ENCODE measurements at places on chromosomes 12 and 14.

- DNase-seq: no peak
Observed at GRCh38 chr14:30960216-30960615, 65.2 kb upstream of the AP4S1 start.

DNA sequence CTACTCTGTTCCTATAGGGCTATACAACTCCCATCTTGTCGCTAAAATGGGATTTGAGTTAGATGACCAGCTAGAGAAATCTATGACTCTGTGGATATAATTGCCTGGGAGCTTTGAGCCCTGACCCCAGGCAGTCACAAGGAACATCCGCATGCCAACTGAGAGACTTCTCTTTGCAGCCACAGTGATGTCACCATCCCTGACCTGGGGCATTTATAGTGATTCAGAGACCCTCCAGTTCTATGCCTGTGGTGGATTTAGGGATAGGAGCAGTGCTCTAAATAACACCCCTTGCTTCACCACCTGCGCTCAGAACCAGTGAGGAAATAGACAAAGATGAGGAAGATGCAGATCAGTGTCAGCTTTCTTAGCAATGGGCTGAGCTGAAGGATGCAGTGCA lies 86.2 kb downstream of the RIN3 start:
- DNase-seq: no peak

GRCh38 chr12:106955377-106956047 lies at the start of gene TMEM263:
Gene TMEM263 (plus strand): TSS chr12:106955907. CDS start chr12:106967117, 11,210 bp downstream.
- peak; percentile 87 for DNase-seq

- no peak for DNase-seq
Observed at GRCh38 chr14:54680651-54681050, 113.7 kb downstream of the SAMD4A start.

DNA sequence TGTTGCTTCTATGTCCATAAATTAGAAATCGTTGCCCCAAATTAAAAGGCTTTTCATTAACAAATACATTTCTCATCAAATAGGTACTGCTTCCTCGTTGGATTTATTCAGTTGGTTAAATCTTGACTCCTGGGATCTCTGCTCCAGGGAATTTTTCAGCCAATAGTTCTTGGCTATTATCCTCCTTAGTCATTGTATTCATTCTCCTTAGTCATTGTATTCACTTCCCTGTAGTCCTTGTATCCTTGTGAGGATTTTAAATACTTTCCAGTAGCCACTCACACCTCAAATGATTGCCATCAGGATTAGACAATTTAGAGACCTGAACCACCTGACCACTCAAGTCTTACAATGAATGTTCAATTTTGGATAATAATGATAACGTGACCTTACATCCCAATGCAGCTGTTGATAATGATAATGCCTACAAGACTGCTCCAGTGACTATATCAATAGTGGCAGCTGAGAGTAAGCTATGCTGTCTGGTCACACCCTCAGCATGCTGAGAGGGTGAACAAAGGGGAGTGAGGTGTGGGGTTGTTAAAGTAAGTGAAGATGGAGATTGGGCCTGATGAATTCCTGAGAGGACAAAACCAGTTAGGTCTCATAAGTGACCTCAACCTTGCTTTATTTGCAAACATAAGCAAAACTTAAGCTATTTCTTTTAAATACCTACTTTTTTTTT lies 193.7 kb upstream of the RTL1 start:
- no peak for DNase-seq

DNA sequence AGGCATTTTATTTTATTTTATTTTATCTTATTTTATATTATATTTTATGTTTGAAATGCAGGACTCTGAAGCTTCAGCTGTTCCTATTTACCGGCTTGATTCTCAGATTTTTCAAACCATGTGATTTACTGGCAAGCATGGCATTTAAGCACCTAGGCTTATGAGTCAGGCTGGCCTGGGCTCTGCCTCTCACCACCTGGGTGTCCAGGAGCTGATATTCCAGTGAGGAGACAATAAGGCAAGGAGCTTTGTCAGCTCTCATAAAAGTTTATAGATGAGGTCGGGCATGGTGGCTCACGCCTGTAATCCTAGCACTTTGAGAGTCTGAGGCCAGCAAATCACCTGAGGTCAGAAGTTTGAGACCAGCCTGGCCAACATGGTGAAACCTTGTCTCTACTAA lies 2.1 kb downstream of the DAO start:
- no peak for DNase-seq
